ENCODE measurements at places on chromosomes 2 and 18.

- DNase-seq, result no peak
Observed at GRCh38 chr18:28152354-28152753, 24.6 kb downstream of the CDH2 start.

DNA sequence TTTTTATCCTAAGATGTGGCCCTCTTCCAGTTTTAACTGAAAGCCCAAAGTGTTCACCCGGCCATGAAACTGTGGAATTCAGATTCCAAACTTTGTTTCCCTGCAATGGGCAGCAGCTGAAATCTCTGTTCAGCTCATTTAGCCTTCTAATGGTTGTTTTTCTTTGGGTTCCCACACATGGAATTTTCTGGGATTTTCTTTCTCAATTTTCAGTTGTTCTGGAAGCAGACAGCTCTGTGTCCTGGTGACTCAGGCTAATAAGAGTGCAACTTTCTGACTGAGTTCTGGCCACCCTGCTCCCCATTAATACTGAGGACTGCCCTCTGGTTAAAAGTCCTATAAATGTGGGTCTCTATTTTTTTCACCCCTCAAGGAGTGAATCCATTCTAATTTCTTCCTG, 78.5 kb downstream of the PMS1 start:
- DNase-seq, result no peak

DNA sequence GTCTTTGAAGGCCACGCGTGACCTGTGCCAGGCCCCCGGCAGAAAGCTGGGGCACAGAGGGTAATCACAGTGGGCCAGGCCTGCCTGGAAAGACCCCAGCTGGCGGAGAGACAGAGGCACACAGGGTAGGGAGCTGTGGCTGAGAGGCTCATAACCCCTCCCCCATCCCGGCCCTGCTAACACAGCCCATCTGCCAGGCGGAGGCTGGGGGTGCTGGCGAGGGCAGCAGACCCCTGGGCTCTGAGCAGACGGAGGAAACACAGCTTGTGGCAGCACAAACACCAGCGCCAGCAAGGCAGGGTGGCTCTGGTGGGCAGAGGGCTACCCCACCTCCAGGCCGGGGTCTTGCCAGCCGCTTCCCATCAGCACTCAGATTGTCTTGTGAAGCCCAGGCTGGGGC, 19.0 kb downstream of the HS6ST1 start:
- DNase-seq, result no peak

- DNase-seq, result no peak
Observed at GRCh38 chr2:101152272-101153076, 1.3 kb upstream of the TBC1D8 start.

GRCh38 chr2:159071190-159071915, 102.9 kb downstream of the TANC1 start:
- no peak for DNase-seq

GRCh38 chr2:95356821-95357700, 45.4 kb upstream of the FAHD2A start:
- no peak for DNase-seq

DNA sequence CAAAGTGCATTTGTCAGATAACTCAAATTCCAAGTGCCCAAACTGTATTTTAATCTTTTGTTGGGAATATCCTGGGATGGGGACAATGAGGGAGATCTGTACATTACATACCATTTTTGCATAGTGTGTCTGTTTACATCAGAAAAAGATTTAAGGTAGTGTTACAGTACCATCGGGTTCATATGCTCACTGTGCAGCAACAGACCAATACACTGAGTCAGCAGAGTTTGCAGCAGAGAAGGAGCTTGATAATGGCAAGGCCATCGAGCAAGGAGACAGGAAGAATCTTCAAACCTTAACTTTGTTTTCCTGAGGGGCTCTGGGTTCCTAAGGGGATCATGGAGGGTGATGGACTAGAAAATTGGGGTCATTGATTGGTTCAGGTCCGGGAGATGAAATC, 399.7 kb downstream of the PARD3B start:
- no peak for DNase-seq

- no peak for DNase-seq
Observed at GRCh38 chr2:10750610-10751009, 29.2 kb downstream of the ATP6V1C2 start.

DNA sequence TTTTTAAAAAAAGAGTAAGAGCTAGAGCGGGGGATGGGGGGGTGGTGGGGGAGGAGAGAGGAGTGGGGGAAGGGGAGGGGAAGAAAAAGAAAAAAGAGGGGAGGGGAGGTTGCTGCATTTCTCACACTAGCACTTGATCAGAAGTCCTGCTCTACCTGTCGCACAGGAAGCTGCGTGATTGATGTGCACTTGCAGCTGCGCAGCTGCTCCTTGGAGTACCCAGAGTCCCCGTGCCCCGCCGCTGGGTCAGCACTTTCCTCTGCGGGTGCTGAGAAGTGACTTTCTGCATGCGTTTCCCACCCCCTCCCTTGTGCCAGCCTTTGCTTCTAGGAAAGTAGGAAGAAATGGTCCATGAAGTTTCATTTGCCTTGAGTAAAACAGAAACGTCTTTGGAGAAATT, 297.3 kb downstream of the ETAA1 start:
- no peak for DNase-seq

GRCh38 chr2:47641366-47641765, 141.6 kb upstream of the MSH6 start:
- DNase-seq, result no peak

DNA sequence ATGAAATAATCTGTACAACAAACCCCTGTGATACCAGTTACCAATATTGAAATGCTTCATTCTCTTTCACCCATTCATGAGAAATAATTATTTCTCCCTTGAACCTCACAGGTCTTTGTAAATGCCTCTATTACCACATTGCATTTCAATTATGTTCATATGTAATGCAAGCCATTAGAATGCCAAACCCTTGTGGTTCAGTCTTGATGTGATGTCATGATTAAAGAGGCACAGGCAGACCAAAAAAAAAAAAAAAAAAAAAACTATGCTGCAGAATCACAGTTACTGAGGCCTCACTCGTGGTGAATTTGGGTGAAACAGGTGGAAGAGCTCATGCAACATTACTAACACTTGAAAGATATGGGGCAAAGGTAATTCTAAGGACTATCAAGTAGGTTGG, 9.4 kb upstream of the EPG5 start:
- DNase-seq, result no peak

- no peak for DNase-seq
Observed at GRCh38 chr2:197007716-197008628, 81.5 kb upstream of the PGAP1 start.

GRCh38 chr2:79387431-79387830, 125.4 kb upstream of the CTNNA2 start:
- no peak for DNase-seq

GRCh38 chr2:132757676-132758075, 87.7 kb upstream of the LYPD1 start:
- no peak for DNase-seq

DNA sequence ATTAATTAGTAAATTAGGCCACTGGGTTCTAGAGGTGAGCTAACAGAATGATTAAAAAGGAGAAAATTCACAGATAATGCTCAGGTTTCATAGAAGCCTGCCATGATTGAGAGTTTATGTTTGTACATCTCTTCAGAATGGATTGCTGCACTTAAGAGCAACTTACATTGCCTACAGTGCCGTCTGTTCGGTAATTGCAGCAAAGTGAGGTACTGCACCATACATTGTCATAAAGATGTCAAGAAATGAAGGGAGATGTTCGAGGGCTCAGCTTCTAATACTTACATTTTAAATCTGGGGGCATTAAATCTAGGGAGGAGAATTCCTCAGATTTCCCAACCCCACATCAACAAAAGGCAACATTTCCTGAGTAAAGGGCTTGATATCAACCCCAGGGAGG, 976.2 kb upstream of the FANCL start:
- no peak for DNase-seq

DNA sequence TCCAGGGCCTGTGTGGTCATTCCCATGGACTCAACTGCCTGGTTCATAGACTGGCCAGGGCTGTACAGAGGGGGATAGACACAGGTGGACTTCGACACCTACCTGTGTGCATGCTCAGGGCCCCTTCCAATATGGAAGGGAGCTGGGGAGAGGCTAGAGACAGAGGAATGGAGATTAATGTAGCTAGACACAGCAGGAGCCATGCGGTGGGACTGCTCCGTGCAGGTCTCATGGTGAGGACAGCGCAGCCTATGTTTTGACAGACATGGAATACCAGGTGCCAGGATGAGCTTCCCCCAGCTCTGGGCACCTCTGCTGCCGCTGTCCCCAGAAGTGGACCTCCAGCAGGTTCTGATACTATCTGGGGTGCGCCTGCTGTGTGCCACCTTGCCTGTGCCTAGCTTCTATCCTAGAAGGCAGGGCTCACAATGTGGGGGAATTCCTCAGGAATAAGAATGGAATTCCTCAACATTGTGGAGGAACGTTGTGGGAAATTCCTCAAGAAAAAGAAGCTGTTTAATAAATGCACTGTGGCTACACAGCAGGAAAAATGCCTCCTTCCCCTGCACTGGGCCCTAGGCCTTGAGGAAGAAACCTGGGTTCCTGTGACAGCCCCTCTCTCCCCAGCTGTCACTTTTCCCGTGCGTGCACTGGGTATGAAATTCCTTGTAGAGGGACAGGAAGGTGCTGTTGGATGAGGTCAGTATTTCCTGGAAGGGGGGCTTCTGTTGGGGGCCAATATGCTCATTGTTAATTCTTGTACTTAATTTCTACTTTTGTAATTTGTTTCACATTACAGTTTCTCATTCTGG, 7.3 kb downstream of the IL1R1 start:
- no peak for DNase-seq

DNA sequence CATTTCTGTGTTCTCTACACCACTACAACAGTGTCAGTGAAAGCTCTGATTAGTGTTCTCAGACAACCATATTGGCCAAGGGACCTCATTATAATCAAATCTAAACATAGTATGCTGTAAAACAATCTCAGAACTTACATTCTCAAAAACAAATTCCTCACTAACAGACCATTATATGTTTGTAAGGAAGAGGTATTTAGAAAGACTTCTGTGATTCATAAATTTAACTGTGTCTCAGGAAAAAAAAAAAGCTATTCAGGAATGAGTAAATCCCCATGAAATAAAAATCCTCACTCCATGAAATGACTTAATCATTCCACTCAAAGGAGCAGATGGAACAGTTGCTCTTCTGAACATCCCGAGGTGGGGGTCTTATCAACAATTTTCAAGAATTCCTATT, 413.0 kb downstream of the CDH2 start:
- no peak for DNase-seq

GRCh38 chr18:7146067-7146466, 28.5 kb upstream of the LAMA1 start:
- DNase-seq, result no peak

- no peak for DNase-seq
Observed at GRCh38 chr2:216992056-216992675, 132.3 kb upstream of the TNP1 start.

DNA sequence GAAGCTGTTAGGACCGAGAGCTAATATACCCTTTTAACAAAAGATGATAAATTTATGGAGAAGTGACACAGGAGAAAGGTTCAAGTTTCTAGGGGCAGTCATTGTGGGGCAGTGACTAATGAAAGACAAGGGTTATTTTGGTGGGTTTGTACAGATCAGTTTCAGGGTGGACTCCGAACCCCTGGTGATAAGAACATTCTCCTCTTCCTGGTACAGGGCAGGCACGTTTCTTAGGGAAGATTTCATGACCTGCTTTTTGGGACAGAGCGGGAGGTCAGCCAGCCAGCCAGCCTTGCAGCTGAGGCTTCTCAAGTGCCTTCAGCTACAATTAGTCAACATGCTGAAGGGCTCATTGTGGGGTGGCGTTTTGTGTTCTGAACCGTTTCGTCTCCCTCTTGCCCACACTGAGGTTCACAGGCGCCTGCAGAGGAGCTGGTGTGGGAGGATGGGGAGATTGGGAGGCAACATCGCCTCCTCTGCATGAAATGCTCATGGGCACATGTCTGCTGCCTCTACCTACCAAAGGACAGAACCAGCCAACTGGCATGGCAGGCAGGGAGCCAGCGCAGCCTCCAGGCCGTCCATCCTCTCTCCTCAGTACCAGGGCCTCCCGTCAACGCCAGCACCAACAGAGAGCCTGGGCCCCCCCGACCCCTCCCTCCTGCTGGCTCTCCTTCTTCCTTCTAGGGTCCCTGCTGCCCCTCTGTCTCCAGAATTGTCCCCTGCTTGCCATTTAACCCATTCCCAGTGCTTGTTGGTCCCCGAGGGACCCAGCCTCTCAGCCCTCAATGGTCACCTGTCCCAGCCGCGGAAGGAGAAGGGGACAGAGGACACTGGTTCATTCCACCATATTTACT, 9.6 kb downstream of the CHMP1B start:
- no peak for DNase-seq

- DNase-seq, result no peak
Observed at GRCh38 chr2:105797298-105797819, 52.6 kb downstream of the NCK2 start.

Data from stimulated activated CD8-positive, alpha-beta memory T cell treated with anti-CD3 and anti-CD28 coated beads, Interleukin-4, amount 100 ng/mL, for 1 hour (primary cell).